Gastrocnemius medialis (tissue), 4 donors: ENCODE measurements at places on chromosomes 6 and 20. TPM values are rescaled to one million over a fixed set of nuclear protein-coding genes. Genes with fewer than 3 reads are reported as not detected.

- DNase-seq = no peak
These were observed 7.5 kb downstream of the SMLR1 start for GRCh38 chr6:130834482-130835251.

GRCh38 chr6:31690231-31691077 is 9.6 kb upstream of the LY6G5C start:
- DNase-seq = no peak

GRCh38 chr6:76752841-76753240 is 680.4 kb upstream of the IMPG1 start:
- no peak for DNase-seq

Gene PPP1R3G
- 1.1 TPM for total RNA-seq

DNA sequence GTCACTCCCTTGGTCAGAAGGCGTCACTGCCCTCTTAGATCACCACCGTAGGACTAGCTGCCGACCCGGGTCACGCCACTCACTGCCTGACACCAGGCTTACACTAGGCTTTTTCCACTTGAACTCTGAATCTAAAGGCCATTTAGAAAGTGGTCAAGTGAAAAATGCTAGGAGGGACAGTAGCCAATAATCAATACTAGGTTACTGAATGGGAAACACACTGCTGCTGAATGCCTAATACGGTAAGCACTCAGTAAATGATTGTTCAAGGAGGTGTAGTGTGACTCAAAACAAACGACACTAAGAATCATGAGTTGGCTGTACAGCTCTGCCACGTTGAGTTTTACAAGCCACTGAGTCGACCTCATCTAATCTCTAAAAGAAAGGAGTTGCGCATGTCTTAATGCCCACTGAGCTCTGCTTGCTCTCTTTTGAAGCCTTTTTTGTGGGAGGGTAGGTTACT is 760 bp upstream of the IBTK start:
- DNase-seq = no peak

DNA sequence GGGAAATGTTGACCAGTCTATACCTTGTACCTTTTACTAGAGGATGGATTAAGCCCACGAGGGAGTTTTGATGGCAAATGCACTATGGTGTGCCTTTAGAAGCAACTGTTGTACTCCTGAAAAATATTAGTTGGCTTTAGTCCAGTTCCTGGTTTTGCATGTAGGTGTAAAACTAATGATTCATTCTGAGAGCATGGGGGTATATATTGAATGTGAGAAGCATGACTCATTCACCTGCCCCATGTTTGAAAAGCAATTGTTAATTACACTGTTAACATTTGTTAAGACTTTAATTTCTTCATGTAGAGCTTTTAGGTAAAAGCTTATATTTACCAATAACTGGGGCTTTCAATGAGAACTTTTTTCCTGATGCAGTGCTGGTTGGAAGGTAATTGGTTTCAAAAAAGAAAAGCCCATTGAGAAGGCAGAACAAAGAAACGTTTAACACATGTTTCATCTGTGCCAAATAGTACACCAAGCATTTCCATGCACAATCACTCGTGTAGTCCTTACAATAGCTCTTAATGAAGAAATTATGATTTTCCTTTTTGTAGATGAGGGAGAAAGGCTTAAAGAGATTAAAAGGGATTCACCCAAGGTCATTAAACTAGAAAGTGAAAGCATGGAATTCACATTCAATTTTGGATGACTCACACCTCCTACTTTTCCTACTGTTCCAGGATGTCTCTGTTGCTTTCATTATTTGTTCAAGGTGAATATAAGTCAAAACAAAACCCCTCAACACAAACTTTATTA is 134.1 kb downstream of the CCDC170 start:
- DNase-seq = no peak

GRCh38 chr20:20404633-20405032 is 36.7 kb downstream of the INSM1 start:
- DNase-seq = no peak
